ENCODE measurements at places on chromosomes 4 and X. TPM values are rescaled to one million over a fixed set of nuclear protein-coding genes. Genes with fewer than 3 reads are reported as not detected.

DNA sequence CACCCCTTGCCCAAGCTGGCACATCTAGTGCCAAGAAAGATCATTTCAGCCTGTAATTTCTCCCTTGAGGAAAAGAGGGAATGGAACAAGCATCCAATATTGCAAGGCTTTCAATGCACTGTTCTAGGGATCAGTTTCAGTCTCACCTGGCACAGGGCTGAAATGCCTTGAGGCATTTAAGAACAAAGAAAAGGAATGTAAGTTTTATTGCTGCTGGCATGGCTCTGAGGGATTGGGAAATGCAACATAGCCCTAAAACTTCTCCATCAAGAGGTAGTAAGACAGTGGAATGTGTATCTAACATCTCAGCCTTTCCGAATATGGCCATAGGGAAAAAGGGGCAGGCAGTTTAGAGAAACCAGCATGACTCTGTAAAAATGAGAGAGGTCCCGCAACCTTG is 732.6 kb upstream of the LCORL start:
- DNase-seq, result no peak
- H3K4me1 ChIP-seq, result no peaks in the 10 kb centered on the region
- H3K4me3 ChIP-seq, result no peak overlapping the region
- no peaks in the 10 kb centered on the region for H3K27me3 ChIP-seq

The ITIH6 gene
- not detected for total RNA-seq

DNA sequence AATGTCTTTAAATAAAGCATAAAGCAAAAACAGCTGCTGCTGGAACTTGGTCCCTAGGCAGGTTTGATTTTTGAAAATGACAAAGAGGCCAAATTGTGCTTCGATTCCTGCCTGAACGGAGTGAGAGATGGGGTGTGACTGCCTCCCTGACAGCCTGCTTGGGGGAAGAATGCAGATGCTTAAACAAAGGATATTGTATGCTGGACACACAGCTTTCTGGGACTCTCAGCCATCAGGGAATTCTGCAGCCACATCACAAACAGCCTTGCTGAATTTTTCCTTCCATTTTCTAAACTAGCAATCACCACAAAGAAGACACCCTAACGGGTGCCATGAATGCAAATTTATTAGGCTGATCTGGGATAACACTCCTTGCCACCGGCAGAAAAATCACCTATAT is 83.9 kb upstream of the CPEB2 start:
- DNase-seq, result no peak
- no peak overlapping the region for H3K27ac ChIP-seq
- no peaks in the 10 kb centered on the region for H3K27me3 ChIP-seq
- no peaks in the 10 kb centered on the region for H3K36me3 ChIP-seq

The SMIM10L2A gene
- total RNA-seq, result 9.5 TPM

DNA sequence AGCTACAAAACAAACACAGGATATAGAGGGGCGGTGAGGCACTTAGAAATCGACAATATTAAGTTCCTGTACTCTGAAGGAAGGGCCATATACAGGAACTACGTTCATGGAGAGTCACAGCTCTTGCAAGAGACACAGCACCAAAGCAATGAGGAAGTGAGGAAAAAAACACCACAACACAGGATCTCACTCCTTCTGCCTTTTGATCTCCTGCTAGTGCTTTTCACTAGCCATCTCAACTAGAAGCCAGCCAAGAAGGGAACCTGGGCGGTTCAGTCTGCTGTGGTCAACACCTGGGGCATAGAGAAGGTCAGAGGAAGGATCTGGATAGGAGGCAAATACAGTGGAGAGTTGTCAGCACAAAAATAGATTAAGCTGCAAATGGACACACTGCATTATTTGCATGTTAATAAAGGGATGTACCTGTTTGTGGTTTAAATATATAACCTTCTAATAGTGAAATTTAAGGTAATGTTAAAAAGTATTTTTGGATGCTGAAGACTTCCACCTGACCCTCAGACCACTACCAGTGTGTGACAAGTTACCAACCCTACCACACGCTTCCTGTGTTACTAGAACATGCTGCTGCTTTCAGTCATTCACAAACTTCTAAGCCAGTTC is 104.6 kb downstream of the DTHD1 start:
- H3K4me3 ChIP-seq, result no peak overlapping the region
- peaks cover 4% of the 10 kb centered on the region for H3K4me1 ChIP-seq
- no peak overlapping the region for H3K27ac ChIP-seq

- peak overlapping the region; percentile 79 for H3K27ac ChIP-seq
- no peaks in the 10 kb centered on the region for H3K27me3 ChIP-seq
- DNase-seq, result no peak
- no peaks in the 10 kb centered on the region for H3K36me3 ChIP-seq
- H3K4me3 ChIP-seq, result no peak overlapping the region
- H3K4me1 ChIP-seq, result peaks cover 15% of the 10 kb centered on the region
Measured at GRCh38 chrX:33892670-33893069, 239.4 kb downstream of the FAM47A start.

The TNIP3 gene
- not detected for total RNA-seq

DNA sequence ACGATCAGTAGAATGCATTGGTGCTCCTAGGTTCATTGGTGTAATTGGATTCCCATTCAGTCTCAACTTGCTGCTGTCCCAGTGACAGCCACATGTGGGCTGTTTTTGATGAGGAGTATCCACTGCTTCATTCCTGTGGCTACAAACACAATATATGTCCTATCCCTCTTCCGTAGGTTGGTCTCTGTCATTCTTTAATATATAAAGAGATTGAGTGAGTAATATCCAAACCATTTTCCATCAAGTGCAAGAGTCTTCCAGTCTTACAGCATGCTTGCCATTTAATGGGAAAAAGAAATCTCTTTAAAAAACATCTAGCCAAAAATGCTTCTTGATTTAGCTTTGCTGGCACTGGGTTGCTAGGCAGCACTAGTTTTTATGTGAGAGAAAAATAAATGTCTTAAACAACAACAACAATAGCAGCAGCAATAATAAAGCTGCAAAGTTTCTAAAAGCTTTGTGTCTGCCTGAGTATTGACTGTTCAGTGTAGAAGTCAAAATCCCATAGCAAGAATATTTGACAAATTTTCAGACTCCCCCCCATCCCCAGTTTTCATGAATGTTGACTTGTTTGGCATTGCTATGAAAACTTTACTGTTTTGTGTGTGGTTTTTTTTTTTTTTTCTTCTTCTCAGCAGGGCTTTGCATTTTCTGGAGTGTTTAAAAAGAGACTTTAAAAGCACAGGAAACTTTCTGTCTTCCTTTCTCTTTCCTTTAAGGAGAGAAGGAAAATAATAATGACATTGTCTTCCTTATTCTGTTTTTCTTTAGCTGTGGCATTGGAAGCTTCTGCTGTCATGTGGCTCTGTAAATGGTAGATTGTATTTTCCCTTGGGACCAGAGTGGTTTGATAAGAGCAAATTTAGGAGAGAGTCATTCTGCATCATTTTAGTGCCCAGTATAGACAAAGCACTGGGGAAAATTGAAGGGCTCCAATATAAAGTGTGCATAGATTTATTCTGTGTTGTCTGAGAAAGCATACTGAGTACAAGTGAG is 244.3 kb downstream of the ARHGAP10 start:
- no peaks in the 10 kb centered on the region for H3K4me1 ChIP-seq
- DNase-seq, result no peak
- peaks cover 3% of the 10 kb centered on the region for H3K36me3 ChIP-seq
- H3K4me3 ChIP-seq, result no peak overlapping the region

- peaks cover 5% of the 10 kb centered on the region for H3K36me3 ChIP-seq
- DNase-seq, result no peak
- peaks cover 10% of the 10 kb centered on the region for H3K4me1 ChIP-seq
Measured at GRCh38 chrX:13669246-13669737, 16.4 kb downstream of the TCEANC start.

GRCh38 chrX:84729809-84730208 is 227.6 kb upstream of the HDX start:
- H3K4me3 ChIP-seq, result no peak overlapping the region
- no peaks in the 10 kb centered on the region for H3K36me3 ChIP-seq
- no peak overlapping the region for H3K27ac ChIP-seq
- H3K4me1 ChIP-seq, result no peaks in the 10 kb centered on the region

GRCh38 chrX:17375367-17375636 is 302 bp downstream of the NHS start:
- H3K27ac ChIP-seq, result peak overlapping the region; percentile 40
- DNase-seq, result no peak
- H3K4me3 ChIP-seq, result peak overlapping the region; percentile 89
- peaks cover 20% of the 10 kb centered on the region for H3K4me1 ChIP-seq

GRCh38 chrX:63932006-63932405 is 147.0 kb upstream of the ARHGEF9 start:
- DNase-seq, result no peak
- H3K36me3 ChIP-seq, result no peaks in the 10 kb centered on the region
- peaks cover 4% of the 10 kb centered on the region for H3K27me3 ChIP-seq
- H3K4me1 ChIP-seq, result peaks cover 11% of the 10 kb centered on the region

- no peak for DNase-seq
- no peaks in the 10 kb centered on the region for H3K36me3 ChIP-seq
- H3K4me1 ChIP-seq, result peaks cover 6% of the 10 kb centered on the region
Measured at GRCh38 chr4:154427149-154427548, 64.5 kb downstream of the DCHS2 start.

Measured in progenitor cell of endocrine pancreas (in vitro differentiated cells).